Placental pericyte (primary cell): ENCODE measurements at places on chromosomes 16 and 17. TPM values are rescaled to one million over a fixed set of nuclear protein-coding genes. Genes with fewer than 3 reads are reported as not detected.

UMOD gene
- not detected in 2 replicates for total RNA-seq

CLCN7 gene
- total RNA-seq: 74.9 and 195 TPM in 2 replicates

KRT39 gene
- 0.43 TPM in 1 of 2 replicates, not detected in the other for total RNA-seq

CD300LB gene
- not detected in 2 replicates for total RNA-seq

CEMP1 gene
- total RNA-seq: not detected in 2 replicates

ITGAX gene
- total RNA-seq: under 0.01 TPM in 1 of 2 replicates, not detected in the other

FBXW10B gene
- 0.57 and 0.66 TPM in 2 replicates for total RNA-seq

AOC3 gene
- under 0.01 and 0.22 TPM in 2 replicates for total RNA-seq

WDR90 gene
- total RNA-seq: 12.3 and 22.6 TPM in 2 replicates

CACNG1 gene
- total RNA-seq: not detected in 2 replicates

CRHR1 gene
- not detected in 2 replicates for total RNA-seq

FOXN1 gene
- not detected in 2 replicates for total RNA-seq

MGAT5B gene
- 0.22 and 0.86 TPM in 2 replicates for total RNA-seq

SLFN5 gene
- 79.5 and 151 TPM in 2 replicates for total RNA-seq

FAM171A2 gene
- 2.2 and 3.4 TPM in 2 replicates for total RNA-seq

CES3 gene
- 0.22 TPM in 1 of 2 replicates, not detected in the other for total RNA-seq

MRPL12 gene
- 14.4 and 23.9 TPM in 2 replicates for total RNA-seq

ABCC12 gene
- 0.14 TPM in 1 of 2 replicates, not detected in the other for total RNA-seq

KRTAP2-2 gene
- not detected in 2 replicates for total RNA-seq

TP53TG3C gene
- 0.22 and 0.29 TPM in 2 replicates for total RNA-seq
